Stimulated activated CD8-positive, alpha-beta memory T cell treated with anti-CD3 and anti-CD28 coated beads, Interleukin-4, amount 100 ng/mL, for 4 hours (primary cell): ENCODE measurements at places on chromosomes 2 and 18.

DNA sequence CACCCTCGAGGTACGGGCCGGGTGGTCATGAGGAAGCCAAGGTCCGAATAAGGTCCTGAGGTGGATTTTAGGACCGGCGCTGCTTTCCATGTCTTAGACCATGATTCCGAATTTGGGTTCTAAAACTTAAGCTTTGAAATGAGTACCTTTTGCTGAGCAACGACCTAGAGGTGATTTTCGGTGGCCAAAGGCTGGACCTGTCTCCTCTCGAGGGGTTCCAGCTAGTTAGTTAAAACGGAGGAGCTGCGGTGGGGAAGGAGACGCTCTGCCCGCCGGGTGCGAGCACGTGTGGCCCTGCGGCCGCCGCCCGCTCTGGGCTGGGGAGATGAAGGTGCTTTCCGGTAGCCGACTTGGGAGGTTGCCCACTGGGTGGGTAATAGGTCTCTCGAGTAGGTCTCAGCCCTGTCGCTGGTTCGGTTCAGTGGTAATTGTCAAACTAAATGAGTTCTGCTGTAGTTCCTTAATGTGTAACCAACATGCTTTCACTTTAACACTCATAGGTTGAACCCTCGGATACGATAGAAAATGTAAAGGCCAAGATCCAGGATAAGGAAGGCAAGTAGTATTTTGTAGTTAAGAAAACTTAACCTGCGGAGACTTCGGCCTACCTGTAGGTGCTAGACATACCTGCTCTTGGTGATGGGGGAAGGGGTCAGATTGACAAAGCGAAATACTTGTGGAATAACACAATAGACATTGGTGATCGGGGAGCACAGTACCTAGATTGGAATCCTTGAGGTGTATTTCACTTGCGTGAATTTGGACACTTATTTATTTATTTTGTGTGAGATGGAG, 572 bp downstream of the RPS27A start:
- no peak for DNase-seq

DNA sequence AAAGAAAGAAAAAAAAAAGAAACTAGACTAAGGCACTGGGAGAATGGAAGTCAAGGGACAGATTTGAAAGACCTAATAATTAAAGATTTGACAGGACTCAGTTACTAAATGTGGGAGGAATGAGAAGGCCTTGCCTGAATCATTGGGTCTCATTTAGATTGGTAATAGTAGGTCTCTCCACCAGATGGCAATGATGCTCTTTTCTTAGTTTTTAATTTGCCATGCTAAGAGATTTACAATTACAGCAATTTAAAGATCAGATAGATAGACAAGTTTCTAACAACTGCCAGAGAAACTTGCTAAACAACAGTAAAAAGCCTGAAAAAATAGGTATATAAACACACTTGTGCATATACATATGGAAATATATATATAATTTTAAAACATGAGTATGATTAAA, 153.0 kb downstream of the TMEM247 start:
- DNase-seq: no peak

GRCh38 chr2:109474319-109474825, 139.4 kb downstream of the SEPTIN10 start:
- DNase-seq: no peak

DNA sequence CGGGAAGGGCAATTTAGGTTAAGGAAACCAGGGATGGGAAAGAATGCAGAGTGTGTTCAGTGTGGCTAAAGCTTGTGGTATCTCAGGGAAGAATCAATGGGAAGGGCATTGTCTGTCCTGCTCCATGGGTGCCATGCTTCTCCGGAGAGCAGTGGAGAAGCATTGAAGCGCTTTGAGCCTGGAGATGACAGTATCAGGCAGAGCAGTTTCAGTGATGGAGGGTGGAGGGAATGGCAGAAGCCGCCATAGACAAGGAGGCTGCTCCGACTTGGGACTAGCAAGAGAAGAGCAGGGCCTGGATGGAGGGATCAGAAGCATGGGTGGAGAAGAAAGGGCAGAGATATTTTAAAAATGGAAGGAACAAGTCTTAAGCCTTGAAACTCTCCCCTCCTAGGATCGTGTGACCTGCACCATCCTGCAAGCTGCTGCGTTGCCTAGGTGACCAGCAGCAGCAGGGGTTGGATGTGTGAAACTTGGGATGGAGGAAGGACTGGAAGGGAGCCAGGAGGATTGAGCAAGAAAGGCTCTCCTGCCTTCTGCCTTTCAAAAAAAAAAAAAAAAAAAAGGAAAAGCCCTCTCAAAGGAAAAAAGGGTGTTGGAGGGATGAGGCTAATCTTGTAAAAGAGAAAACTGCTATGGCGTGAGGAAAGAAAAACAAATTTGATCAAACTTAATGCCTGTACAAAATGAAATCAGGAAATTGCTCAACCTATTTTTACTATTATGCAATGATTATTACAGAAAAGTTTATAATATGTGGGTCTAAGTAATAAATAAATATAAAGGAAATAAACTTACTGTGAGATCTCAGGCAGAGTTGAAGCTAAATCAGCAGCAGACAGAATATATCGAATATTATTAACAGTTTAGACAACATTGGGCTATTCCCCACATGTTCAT, 493.8 kb upstream of the NRP2 start:
- no peak for DNase-seq

DNA sequence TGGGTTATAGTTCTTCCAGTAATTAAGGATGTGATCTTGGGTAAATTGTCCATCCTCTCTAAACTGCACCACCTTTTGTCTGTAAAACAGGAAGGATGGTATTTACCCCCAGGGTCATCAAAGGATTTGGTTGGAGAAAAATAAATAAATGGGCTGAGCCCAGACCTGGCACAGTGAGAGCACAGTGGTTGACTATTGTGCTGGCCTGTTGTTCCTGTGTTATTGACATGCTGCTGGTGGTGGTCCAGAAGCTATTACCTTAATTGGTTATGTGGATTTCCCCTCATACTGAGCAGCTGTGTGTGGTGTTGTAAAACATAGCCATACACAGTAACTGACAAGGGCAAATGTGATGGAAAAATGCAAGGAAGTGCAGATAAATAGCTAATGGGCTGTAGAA, 746 bp upstream of the IL37 start:
- DNase-seq: no peak

GRCh38 chr2:223051693-223052289, at the start of gene KCNE4:
Gene KCNE4 (plus strand): TSS chr2:223052190. CDS start chr2:223052831, 641 bp downstream.
- no peak for DNase-seq

GRCh38 chr2:170512266-170512665, 202.9 kb upstream of the SP5 start:
- DNase-seq: no peak

- DNase-seq: no peak
Observed at GRCh38 chr2:15738225-15738546, 146.5 kb downstream of the DDX1 start.

DNA sequence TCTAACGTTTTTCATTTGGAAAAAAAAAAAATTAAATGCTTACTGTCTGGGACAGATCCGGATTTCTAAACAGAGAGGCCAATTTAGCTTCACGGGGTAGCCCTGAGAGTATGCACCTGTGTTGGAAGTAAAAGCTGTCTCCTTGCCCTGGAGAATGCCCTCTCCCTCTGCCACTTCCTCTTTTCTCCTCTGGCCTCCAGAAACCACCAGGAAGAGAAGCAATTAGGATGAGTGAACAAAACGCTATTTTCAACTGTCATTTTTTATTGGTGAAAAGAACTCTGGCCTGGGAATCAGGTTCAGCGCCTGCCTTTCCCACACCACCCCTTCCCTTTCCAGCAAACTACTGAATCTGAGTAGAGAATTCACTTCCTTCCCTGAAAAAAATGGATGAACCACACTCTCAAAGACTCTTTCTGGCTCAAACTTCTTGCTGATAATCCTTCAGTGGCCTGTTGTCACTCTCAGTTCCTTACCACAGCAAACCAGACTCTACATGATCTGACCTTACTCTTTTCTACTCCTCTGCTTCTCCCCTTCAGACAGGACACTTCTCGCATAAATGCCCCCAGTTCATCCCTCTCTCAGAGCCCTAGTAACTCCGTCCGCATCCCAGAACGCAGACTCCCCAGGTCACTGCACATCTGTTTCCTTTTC, 29.8 kb downstream of the KLF7 start:
- no peak for DNase-seq

GRCh38 chr2:65055422-65056214, 598 bp upstream of the CEP68 start:
- peak; percentile 21 for DNase-seq

- no peak for DNase-seq
Observed at GRCh38 chr2:150681120-150681804, 193.8 kb upstream of the RND3 start.

DNA sequence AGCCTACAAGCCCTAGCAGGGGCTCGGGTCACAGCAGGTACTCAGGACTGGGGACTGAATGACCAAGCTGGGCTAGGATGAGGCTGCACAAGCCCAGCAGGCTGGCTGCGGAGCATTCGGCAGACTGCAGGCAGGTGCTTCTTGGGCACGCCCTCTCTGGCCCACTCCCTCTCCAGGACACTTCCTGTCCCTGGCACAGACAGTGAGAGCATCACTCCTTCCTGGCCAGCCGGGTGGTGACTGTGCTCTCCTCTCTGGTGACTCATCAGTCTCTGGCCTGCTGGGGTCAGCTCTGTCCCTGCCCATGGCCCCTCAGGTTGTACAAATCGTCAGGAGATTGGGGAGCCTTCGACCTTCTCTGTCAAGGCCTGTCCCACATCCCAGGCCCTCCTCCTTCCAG, 22.5 kb downstream of the C1QL2 start:
- no peak for DNase-seq

DNA sequence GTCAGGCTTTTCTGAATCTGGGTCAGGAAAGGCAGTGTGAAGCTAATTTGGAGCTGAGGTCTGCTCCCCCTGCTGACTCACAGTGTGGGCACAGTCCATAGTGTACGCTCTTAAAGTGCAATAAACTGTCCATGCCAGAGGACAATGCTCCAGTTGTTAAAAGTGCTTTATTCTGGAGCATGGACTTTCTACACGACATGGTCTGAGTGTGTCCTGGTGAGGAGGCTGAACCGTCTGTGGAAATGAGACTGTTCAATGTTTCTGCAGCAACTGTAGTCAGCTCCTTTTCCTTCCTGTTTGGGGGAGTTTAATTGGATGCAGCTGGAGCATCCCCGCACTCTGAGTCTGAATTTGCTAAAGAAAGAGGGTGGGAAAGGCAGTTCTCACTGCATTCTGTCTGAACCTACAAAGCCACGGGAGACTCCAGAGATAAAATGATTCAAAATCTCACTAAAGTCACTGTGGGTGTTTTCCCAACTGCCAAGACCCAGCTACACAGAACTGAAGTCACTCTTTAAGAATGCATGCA, 110.2 kb upstream of the TRIB2 start:
- no peak for DNase-seq

- no peak for DNase-seq
Observed at GRCh38 chr18:43322132-43322531, 44.8 kb upstream of the SYT4 start.

GRCh38 chr2:59025157-59025757, 784.1 kb upstream of the FANCL start:
- no peak for DNase-seq

GRCh38 chr2:71460056-71460455, 6.7 kb downstream of the DYSF start:
- no peak for DNase-seq

DNA sequence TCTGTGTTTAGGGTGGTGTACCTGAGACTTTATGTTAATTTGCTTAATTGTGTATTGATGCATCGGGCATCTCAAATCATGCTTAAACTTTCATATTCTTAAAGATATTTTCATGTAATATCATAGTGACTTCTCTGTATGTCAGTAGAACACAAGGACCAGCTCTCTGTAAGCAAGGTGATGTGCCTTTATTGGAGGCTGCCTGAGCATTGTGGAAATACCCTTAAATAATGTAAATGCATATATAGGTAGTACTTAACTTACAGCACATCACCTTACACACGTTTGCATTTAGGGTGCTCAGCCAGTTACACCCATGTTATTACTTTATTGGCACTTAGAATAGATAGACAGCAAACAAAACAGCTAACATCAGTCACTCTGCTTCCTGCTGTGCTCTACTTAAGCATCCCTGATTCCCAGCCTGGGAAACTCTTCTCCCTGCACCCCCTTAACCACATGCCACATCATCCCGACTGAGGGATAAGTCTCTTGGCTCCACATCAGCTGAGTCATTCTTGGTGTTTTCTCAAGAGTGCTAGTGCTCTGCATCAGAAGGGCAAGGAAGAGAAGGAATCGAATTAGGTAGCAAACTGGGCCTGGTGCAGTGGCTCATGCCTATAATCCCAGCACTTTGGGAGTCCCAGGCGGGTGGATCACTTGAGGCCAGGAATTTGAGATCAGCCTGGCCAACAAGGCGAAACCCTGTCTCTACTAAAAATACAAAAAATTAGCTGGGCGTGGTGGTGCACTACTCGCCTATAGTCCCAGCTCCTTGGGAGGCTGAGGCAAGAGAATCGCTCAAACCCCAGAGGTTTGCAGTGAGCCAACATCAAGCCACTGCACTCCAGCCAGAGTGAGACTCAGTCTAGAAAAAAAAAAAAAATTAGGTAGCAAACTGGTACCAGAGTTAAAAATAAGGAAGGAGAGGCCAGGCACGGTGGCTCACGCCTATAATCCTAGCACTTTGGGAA, 108.7 kb downstream of the MAP3K20 start:
- no peak for DNase-seq

DNA sequence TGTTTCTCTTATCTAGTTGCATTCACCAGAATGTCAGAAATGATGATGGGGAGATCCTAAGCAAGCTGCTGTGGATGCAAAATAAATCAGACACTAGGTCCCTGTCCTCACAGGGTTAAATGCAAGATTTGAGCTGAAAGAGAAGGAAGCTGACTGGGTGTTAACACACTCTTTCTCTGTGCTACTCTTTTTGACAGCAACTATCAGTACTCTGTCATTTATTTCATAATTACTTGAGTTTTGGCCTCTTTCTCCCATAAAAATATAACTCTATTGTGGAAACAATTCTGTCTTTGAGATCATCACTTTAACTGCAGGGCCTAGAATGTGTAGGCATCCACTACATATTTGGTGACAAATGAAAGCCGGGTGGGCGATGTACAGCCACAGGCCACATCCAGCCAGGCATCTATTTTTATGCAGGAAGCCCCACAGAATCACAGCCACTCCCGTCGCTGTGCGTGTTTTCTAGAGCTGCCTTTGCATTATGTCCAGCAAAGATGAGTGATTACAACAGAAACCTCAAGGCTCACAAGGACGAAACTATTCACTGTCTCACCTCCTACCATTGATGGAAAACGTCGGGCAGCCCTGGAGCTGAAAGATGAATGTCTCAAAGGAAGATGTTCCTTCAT, 849.0 kb downstream of the RNF144A start:
- DNase-seq: no peak

- peak; percentile 42 for DNase-seq
Observed at GRCh38 chr2:25309402-25309801, 32.3 kb downstream of the DNMT3A start.

GRCh38 chr18:46748466-46748865, 8.4 kb downstream of the ST8SIA5 start:
- no peak for DNase-seq

DNA sequence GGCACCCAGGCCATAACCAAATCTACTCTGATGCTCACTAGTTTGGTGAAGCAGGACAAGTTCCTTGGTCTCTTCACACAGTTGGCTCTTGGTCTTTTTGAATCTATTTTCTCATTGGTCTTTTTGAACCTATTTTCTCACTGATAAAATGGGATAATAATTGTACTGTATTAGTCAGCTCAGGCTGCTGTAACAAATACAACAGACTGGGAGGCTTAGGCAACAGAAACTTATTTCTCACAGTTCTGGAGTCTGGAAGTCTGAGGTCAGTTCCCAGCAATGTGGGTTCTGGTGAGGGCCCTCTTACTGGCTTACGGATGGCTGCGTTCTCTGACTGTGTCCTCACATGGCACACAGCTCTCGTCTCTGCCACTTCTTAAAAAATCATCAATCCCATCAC, 63.5 kb downstream of the C1D start:
- DNase-seq: no peak
